ENCODE measurements at places on chromosomes 2 and 18.
A peak's percentile ranks its signal among the peaks of the same experiment; 100 is the strongest.

GRCh38 chr18:60391571-60392226 is 19.1 kb upstream of the MC4R start:
- no peaks in the 10 kb centered on the region for H3K27me3 ChIP-seq
- no peak overlapping the region for H3K27ac ChIP-seq
- no peaks in the 10 kb centered on the region for H3K4me1 ChIP-seq
- no peak overlapping the region for H3K4me3 ChIP-seq

DNA sequence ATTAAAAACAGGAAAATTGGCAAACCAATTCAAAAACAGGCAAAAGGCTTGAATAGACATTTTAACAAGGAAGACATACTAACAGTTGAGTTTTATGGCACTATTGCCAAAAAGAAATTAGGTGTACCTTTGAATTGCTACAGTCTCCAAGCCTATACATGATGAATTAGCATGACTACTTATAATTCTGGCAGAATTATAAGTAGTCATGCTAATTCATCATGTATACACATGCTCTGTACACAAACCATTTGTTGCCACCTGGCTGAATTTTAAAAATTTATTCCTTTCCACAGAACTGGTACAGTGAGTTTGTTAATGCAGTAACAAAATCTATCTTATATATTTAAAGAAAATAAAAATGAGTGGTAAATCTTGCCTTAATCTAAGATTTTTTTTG is 1332.0 kb upstream of the CRIM1 start:
- H3K27ac ChIP-seq = no peak overlapping the region
- no peaks in the 10 kb centered on the region for H3K4me1 ChIP-seq
- H3K27me3 ChIP-seq = no peaks in the 10 kb centered on the region
- H3K36me3 ChIP-seq = no peaks in the 10 kb centered on the region

GRCh38 chr18:68662754-68663153 is 52.2 kb downstream of the TMX3 start:
- no peaks in the 10 kb centered on the region for H3K27me3 ChIP-seq
- no peaks in the 10 kb centered on the region for H3K36me3 ChIP-seq
- DNase-seq = no peak
- peaks cover 7% of the 10 kb centered on the region for H3K4me1 ChIP-seq
- no peak overlapping the region for H3K4me3 ChIP-seq
- no peak overlapping the region for H3K27ac ChIP-seq

DNA sequence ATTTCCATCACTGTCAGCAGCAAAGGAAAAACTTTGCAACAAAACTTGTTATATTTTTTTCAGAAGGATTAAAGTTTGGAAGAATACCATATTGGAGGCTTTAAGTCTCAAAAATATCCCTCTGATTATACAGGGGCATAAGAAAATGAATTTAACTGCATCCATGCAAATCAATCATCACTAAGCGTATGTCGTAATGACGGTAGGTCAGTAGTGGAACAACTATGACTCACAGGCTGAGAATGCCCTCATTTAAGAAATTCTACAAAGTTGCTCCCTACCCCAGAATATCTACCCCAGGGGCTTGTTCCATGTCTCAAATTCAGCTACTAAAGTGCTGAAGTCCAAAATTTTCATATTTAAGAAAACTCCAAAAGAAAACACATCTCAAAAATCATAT is 12.5 kb upstream of the NAB1 start:
- peaks cover 20% of the 10 kb centered on the region for H3K4me1 ChIP-seq

DNA sequence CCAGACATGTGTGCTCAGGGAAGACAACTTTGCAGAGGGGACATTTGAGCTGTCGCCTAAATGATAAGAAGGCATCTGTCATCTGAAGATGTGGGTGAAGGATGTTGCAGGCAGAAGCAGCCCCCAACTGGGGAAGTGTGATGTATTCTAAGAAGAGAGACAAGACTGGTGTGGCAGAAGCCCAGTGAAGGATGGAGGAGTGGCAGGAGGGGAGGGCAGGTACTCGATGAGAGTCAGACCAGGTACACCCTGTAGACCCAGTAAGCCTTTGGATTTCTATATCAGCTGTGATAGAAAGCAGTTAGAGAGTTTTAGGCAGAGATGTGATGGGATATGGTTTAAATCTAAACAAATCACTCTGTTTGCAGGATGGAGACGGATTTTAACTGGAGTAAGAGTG is 19.2 kb downstream of the SLC14A2 start:
- no peak overlapping the region for H3K4me3 ChIP-seq
- H3K27me3 ChIP-seq = peaks cover 35% of the 10 kb centered on the region
- no peaks in the 10 kb centered on the region for H3K36me3 ChIP-seq
- DNase-seq = peak; percentile 34

- H3K27me3 ChIP-seq = no peaks in the 10 kb centered on the region
- peaks cover 4% of the 10 kb centered on the region for H3K4me1 ChIP-seq
- no peak overlapping the region for H3K27ac ChIP-seq
- H3K4me3 ChIP-seq = no peak overlapping the region
- no peak for DNase-seq
These were observed 242.8 kb upstream of the DOK6 start for GRCh38 chr18:69157906-69158305.

GRCh38 chr18:41982942-41983660 is 28.1 kb downstream of the PIK3C3 start:
- no peaks in the 10 kb centered on the region for H3K27me3 ChIP-seq
- H3K36me3 ChIP-seq = peaks cover 7% of the 10 kb centered on the region

- H3K27ac ChIP-seq = no peak overlapping the region
- H3K4me3 ChIP-seq = no peak overlapping the region
- no peaks in the 10 kb centered on the region for H3K4me1 ChIP-seq
These were observed 96.0 kb downstream of the ZNF516 start for GRCh38 chr18:76398896-76399612.

DNA sequence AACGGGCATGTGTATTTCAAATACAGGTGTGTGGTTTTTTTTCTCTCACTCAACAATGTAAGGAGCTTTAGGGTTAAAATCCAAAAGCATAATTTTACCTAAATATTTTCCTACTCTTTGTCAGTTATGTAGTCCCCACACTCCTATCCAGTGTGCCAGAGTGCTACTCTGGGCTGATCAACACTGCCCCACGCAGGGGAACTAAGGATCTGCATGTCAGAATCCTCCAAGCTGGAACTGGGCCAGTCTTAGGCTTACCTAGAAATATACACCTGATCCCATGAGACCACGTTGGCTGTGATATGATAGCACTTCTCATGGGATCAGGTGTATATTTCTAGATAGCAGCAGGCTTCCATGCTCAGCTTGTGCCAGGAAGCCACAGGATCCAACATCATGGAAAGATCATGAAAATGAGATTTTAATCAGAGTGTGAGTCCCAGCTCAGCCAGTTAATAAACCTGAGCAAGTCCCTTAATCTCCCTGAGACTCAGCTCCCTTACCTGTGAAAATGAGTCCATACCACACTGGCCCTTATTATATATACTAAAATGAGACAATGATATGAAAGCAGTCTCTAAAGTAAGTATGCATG is 29.7 kb downstream of the CCDC141 start:
- DNase-seq = no peak
- no peaks in the 10 kb centered on the region for H3K36me3 ChIP-seq
- H3K27ac ChIP-seq = no peak overlapping the region
- H3K4me3 ChIP-seq = no peak overlapping the region
- H3K27me3 ChIP-seq = no peaks in the 10 kb centered on the region

GRCh38 chr2:42013409-42013808 is 34.4 kb upstream of the PKDCC start:
- no peak for DNase-seq
- H3K4me1 ChIP-seq = peaks cover 14% of the 10 kb centered on the region
- peaks cover 1% of the 10 kb centered on the region for H3K27me3 ChIP-seq
- H3K27ac ChIP-seq = no peak overlapping the region

Data from osteoblast (primary cell).